ENCODE measurements at places on chromosomes 1 and 21.

DNA sequence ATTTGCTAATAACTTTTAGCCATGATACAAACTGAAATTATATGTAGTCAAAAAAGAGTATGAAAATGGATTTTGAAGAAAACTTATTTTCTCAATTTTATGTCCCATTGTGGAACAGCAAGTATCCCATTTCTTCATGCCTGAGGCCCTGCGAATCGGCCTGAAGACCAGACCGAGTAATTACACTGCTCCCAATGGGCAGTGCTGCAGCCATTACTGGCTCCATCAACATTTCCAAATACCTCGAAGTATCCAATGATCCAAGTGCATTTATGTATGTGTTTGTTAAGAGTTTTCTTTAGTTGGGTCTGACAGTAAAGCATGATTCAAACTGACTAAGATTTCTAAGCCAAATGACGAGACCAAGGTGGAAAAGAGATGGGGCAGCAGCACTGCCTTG, 44.4 kb downstream of the HSF2BP start:
- no peaks in the 10 kb centered on the region for H3K36me3 ChIP-seq
- ATAC-seq, result no peak
- no peak overlapping the region for H3K4me3 ChIP-seq
- no peaks in the 10 kb centered on the region for H3K27me3 ChIP-seq

- ATAC-seq, result peak; percentile 27
- H3K36me3 ChIP-seq, result no peaks in the 10 kb centered on the region
These were observed 10.6 kb upstream of the CAPZB start for GRCh38 chr1:19495799-19496526.

GRCh38 chr1:30101487-30102227, 621.7 kb downstream of the MATN1 start:
- H3K4me1 ChIP-seq, result no peaks in the 10 kb centered on the region
- no peak for ATAC-seq
- H3K36me3 ChIP-seq, result no peaks in the 10 kb centered on the region
- H3K27me3 ChIP-seq, result peaks cover 85% of the 10 kb centered on the region

DNA sequence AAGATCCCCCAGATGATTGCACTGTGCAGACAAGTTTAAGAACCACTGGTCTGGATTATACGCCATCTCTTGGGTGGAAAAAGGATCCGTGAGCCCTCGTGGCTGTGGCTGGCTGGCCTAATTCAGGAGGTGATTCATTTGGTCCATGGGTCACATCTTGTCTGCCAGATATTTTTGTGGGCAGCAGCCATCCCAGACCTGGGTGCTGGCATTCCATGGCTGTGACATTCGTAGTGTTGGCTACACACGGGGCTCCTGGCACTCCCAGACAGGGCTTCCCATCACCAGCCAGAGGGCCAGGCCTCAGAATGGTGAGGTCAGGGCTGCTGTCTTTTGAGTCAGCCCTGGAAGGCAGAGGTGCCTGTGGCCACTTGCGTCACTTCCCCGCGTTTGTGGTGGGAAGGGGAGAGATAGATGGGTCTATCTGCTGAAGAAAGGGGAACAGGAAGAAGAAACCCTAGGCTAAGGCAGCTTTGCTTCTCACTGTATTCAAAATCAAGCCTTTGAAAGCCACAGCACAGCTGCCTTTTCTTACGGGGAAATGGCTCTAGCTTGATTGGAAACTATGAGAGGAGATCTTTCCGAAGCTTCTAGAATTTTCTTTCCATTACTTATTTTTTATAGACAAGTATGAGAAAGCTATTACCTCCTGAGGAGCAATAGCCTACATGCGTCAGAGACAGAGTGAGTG, 32.4 kb downstream of the EIF2D start:
- no peak overlapping the region for H3K4me3 ChIP-seq
- H3K4me1 ChIP-seq, result no peaks in the 10 kb centered on the region
- peak; percentile 51 for ATAC-seq
- no peaks in the 10 kb centered on the region for H3K27me3 ChIP-seq
- H3K36me3 ChIP-seq, result no peaks in the 10 kb centered on the region
- H3K27ac ChIP-seq, result no peak overlapping the region

DNA sequence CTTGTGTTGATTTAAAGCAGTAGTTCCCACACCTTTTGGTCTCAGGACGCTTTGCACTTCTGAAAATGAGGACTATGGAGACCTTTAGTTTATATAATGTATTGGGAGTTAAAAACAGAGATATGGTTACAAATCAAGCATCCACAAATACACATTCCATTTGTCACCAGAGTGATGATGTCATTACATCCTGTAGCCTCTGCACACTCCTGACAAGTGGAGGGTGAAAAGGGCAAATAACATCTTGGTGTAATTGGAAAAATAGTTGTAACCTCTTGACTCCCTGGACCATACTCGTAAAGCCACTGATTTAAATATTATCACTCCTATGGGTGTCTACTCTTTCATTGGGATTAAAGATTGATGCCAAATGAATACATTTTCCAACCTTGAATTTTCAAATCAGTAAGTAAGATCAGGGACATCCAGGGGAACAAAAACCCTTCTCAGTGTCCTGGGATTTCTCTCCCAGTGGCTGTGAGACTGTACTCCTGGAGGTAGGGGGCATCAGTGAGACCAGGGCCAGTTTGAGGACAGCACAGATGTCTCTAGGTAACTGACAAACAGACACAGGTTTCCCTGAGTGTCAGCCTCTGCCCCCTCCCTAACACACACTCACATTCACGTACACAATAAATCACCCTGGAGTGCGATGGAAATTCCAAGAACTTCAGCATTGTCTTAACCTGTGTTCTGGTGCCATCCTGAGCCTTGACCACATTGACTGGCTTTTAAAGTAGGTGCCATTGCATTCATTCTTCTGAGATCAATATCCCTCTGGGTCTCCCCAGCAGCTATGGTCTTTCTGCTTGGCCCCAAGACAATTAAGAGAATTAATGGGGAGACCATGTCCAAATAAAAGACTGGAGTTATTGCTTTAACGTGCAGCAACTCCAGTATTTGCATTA, 63.0 kb downstream of the NR5A2 start:
- no peak for ATAC-seq
- H3K36me3 ChIP-seq, result no peaks in the 10 kb centered on the region
- H3K27me3 ChIP-seq, result no peaks in the 10 kb centered on the region
- no peaks in the 10 kb centered on the region for H3K4me1 ChIP-seq
- H3K4me3 ChIP-seq, result no peak overlapping the region
- no peak overlapping the region for H3K27ac ChIP-seq

DNA sequence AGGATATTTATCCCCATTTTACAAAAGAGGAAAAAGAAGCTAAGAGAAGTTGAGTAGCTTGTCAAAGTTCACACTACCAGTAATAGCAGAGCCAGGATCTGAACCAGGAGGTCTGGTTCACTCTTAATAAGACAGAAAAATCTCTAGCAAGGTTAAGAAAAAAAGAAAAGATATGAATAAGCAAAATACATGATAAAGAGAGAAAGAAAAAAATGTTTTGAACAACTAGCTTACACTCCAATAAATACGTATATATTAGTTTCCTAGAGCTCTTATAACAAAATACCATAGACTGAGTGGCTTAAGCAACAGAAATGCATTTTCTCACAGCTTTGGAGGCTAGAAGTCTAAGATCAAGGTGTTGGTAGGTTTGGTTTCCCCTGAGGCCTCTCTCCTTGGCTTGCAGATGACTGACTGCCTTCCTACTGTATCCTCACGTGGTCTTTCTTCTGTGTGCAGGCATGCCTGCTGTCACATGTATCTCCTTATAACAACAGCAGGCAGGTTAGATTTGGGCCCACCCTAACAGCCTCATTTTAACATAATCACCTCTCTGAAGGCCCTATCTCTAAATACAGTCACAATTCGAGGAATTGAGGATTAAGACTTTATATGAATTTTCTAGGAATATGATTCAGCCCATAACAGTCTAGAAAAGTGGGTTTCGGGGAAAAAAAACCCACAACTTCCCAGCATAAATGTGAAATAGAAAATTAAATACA, 60.4 kb downstream of the LEPR start:
- H3K4me3 ChIP-seq, result no peak overlapping the region
- no peak for ATAC-seq
- no peaks in the 10 kb centered on the region for H3K27me3 ChIP-seq
- H3K36me3 ChIP-seq, result no peaks in the 10 kb centered on the region

- no peaks in the 10 kb centered on the region for H3K36me3 ChIP-seq
- H3K27ac ChIP-seq, result no peak overlapping the region
- no peak overlapping the region for H3K4me3 ChIP-seq
- peaks cover 50% of the 10 kb centered on the region for H3K27me3 ChIP-seq
These were observed 520.8 kb downstream of the PTPRU start for GRCh38 chr1:29756901-29757725.

DNA sequence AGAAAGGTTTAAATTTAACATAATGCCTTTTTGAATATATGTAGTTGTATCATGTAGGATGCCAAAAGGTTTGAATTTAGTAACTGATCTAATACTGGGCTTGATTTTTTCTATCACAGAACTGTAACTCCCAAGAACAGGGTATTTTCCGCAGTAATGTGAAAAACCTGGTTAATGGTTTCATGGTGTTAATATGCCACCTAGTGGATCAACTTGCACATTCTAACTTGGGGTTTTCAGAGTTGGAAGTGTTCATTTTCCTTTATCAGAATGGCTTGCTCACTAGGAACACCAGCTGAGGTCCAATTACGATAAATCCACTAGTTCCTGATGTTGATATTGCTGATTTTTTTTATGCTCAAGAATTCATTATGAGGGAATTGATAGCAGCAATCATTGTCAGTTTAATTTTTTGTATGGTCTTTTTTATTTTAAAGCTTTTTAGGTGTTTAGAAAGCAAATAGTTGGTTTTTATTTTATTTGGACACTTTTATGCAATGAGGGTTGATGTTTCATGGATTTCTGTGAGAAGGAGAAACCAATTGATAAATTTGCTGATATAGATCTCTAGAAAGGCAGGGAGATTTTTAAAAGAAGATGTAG, 157.2 kb downstream of the PLA2G4A start:
- ATAC-seq, result peak; percentile 56
- H3K4me1 ChIP-seq, result peaks cover 5% of the 10 kb centered on the region
- H3K27ac ChIP-seq, result no peak overlapping the region
- no peak overlapping the region for H3K4me3 ChIP-seq
- no peaks in the 10 kb centered on the region for H3K36me3 ChIP-seq

GRCh38 chr1:40423264-40423642, 27.0 kb upstream of the ZFP69B start:
- peaks cover 42% of the 10 kb centered on the region for H3K36me3 ChIP-seq
- H3K4me3 ChIP-seq, result no peak overlapping the region
- no peak for ATAC-seq
- H3K27me3 ChIP-seq, result no peaks in the 10 kb centered on the region
- H3K4me1 ChIP-seq, result no peaks in the 10 kb centered on the region

GRCh38 chr21:34926803-34927467, 122.2 kb downstream of the RUNX1 start:
- H3K36me3 ChIP-seq, result no peaks in the 10 kb centered on the region
- peaks cover 18% of the 10 kb centered on the region for H3K27me3 ChIP-seq
- H3K4me1 ChIP-seq, result no peaks in the 10 kb centered on the region
- H3K4me3 ChIP-seq, result no peak overlapping the region

DNA sequence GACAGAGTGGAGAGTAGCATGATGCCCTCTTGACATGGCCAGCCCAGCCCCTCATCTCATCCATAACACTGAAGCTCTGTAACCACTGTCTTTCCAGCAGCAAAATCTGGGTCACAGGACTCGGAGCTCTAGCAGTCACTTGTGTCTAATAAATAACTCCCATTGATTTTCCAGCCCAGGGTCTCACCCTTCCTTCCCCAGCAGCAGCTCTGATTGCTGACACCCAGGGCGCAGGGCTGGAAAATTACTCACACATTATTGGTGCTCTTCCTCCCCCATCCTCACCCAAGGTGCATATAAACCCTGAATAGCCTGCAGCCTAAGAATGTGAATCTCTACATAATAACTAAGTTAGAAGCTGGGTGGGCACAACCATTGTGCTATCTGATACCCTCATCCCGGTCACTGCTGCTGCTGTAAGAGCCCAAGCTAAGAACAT, 21.1 kb upstream of the OR10J5 start:
- no peak overlapping the region for H3K27ac ChIP-seq
- no peak overlapping the region for H3K4me3 ChIP-seq
- no peak for ATAC-seq

- H3K27me3 ChIP-seq, result no peaks in the 10 kb centered on the region
- H3K4me3 ChIP-seq, result no peak overlapping the region
- no peak for ATAC-seq
- no peak overlapping the region for H3K27ac ChIP-seq
- H3K4me1 ChIP-seq, result peaks cover 15% of the 10 kb centered on the region
These were observed 5.7 kb downstream of the TOR1AIP2 start for GRCh38 chr1:179871940-179872339.

DNA sequence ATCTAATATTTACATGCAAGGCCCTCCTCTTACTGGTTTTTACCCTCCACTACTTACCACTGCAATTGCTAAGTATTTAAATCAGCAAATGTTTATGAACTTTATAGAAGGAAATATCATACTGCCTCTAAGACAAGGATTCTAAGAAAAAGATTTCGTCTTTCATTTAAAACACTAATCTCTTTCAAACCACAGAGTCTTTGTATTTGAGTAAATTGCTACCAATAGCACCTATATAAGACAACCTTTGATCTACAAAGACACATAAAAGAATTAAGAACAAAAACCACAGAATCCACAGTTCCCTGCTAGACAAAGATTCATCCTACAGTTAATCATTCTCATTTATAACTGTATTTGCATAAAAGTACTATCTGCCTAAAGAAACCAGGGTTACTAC, 37.6 kb downstream of the RNF115 start:
- no peaks in the 10 kb centered on the region for H3K36me3 ChIP-seq
- H3K27me3 ChIP-seq, result no peaks in the 10 kb centered on the region
- H3K27ac ChIP-seq, result no peak overlapping the region
- no peak overlapping the region for H3K4me3 ChIP-seq
- peaks cover 33% of the 10 kb centered on the region for H3K4me1 ChIP-seq

DNA sequence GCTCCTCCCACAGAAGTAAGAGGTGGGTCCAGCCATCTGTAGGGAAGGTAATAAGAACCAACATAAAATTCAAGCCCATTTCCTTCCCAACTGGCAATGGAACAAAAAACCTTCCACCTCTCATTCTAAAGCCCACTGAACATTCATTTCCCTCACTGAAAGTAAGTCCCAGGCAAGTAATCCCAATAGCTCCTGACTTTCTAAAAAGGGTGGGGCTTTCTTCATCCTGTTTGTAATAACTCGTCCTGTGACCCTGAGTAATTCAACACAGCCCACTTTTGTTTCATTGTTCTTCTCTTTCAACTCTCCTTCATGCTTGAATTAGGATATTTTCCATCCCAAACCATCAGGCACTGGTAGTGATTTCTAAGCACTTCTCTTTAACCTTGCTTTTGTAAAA, 74.9 kb downstream of the DAB1 start:
- no peak for ATAC-seq
- no peak overlapping the region for H3K27ac ChIP-seq
- no peaks in the 10 kb centered on the region for H3K27me3 ChIP-seq
- no peaks in the 10 kb centered on the region for H3K36me3 ChIP-seq

- peaks cover 50% of the 10 kb centered on the region for H3K27me3 ChIP-seq
- no peaks in the 10 kb centered on the region for H3K36me3 ChIP-seq
- no peak for ATAC-seq
- H3K4me1 ChIP-seq, result no peaks in the 10 kb centered on the region
- no peak overlapping the region for H3K27ac ChIP-seq
These were observed 1.1 kb upstream of the KCNJ15 start for GRCh38 chr21:38255571-38256117.
